ENCODE measurements at places on chromosomes 2 and 18.

DNA sequence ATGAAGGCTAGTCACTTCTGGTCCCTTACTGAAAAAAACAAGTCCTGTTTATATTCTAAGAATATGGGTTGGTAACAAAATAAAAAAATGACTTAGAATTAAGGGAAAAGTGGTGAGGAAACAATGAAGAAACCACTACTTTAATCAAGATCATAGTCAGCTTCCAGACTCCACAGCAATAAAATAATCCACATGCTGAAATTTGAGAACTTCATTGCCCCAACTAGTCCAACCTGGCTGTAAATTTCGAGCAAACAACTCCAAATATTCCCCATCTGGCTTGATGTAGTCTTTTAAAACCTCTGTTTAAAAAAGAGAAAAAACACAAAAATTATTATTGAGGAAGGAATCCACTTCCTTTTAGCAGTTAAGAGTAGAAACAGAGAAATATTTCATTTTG lies 32.5 kb downstream of the METTL4 start:
- DNase-seq: no peak

- DNase-seq: no peak
Measured at GRCh38 chr18:58505181-58505580, 123.7 kb downstream of the ALPK2 start.

DNA sequence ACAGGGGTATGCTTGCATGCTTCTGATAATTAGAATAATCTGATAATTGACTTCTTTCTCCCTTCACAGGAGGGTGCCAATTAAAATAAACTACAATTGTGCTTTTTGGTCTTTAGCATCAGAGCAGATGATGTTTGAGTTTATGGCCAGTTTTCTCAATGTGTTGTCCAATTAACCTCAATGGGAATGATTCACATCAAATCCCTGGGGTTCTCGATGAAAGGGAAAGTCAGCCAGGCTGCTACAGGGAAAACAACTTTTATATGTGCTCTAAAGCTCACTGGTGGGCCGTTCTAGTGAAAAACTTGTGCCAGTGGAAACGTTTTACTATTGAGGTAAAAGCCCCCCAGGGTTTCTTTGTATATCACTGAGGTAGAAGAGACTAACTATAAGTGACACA lies 887.3 kb upstream of the CRIM1 start:
- DNase-seq: no peak

DNA sequence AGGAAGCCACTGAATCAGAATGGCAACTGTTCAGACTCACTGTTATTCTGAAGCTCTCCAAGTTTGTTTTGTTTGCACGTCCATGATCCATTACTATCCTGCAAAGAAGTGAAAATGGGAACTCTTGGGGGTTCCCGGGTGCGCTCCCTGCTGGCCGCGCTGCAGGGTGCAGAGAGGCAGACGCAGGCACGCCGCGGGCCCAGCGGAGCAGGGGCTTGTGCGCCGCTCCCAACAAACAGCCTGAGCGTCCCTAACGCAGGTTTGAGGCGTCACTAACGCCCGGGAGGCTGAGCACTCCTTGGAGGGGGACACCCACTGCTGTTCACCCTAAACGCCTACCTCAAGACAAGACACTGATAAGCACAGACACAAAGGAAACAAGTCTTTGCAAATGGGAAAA lies 14.3 kb upstream of the PIEZO2 start:
- DNase-seq: no peak

GRCh38 chr18:55189972-55190371 lies 230.7 kb upstream of the CCDC68 start:
- no peak for DNase-seq

GRCh38 chr2:217465100-217465499 lies 537.7 kb downstream of the TNS1 start:
- no peak for DNase-seq

DNA sequence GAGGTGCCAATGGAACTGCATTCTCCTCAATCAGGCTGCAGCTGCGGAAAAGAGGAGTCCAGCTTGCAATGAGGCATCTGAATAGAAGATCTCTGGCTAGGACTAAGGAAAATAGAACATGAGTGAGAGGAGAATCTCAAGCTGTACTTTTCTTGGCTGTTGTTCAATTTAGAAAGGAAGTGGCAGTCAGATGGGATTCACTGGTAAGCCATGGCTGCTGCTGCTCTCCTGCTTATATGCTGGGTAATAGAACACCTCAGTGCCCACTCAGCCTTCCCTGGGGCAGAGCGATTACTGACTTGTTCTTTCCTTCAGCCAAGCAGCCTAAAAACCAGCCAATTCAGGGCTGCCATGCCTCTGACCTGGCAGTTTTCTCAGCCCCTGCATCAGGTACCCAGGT lies 17.6 kb upstream of the CHST9 start:
- DNase-seq: no peak

GRCh38 chr18:12362473-12363174 lies 14.4 kb downstream of the AFG3L2 start:
- no peak for DNase-seq

GRCh38 chr18:67954594-67954993 lies 438.1 kb upstream of the DSEL start:
- peak; percentile 67 for DNase-seq

- peak; percentile 44 for DNase-seq
Measured at GRCh38 chr2:102736110-102736409, 25.8 kb upstream of the TMEM182 start.

All from NCI-H2227 treated with DMSO at 0.1 percent for 48 hours (cell line).